NCI-H1092 (cell line): ENCODE measurements at places on chromosomes 4 and X.

DNA sequence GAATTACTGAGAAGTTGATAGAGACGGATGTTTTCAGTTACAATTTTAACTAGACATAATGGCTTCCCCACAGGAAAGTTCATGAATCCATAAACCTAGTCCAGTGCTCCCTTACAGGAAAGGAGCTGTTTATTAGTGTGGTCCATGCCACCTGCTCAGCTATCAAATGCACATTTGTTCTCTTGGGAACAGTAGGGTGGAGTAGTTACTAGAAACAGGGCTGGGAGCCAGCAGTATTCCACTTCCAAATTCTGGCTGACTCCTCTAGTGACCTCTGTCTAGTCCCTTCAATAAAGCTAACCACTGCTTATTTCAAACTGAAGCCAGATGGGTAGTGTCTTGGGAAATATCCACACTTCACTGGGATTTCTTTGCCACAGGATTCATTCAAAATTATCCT lies 88.4 kb upstream of the TLL1 start:
- peak; percentile 85 for DNase-seq

DNA sequence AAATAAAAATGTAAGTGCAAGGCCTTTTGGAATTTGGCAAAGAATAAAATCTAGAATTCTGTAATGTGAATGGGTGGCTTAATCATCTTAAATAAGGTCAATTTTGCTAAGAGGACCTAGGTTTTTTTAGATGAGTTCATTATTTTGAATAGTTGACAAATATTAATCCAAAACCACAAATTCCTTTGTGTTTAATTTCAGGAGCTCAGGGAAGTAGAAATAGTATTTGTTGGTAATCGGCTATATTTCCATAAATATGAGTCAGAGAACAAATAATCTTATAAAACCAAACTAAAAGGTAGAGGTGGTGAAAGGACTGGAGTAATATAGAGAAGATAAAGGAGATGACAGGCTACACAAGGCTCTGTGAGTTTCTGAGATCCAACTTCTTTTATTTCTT lies 190.4 kb upstream of the TLL1 start:
- no peak for DNase-seq

DNA sequence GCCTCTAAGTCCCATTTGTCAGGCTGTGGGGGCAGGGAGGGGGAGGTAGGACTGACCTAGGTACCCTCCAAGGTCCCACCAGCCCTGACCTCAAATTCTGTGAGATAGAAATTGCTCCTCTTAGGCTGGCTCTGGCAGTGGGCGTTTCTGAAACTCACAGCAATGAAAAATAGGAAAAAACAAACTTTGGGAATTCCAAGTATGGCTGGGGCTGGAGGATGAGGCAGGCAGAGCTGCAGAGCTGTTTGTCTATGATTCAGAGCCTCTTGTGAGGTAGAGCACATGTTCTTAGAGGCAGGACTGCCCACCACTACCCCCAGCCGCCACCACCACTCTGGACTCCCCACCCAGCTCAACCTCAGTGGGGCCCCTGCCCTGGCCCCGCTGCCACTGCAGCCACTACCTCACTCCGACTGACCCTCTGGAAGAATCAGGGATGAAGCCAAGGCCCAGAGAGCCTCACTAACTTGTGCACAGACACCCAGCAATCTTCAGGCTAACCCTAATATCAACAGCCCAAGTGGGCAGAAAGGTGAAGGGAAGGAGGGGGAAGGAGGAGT lies 98.2 kb downstream of the PJA1 start:
- no peak for DNase-seq

DNA sequence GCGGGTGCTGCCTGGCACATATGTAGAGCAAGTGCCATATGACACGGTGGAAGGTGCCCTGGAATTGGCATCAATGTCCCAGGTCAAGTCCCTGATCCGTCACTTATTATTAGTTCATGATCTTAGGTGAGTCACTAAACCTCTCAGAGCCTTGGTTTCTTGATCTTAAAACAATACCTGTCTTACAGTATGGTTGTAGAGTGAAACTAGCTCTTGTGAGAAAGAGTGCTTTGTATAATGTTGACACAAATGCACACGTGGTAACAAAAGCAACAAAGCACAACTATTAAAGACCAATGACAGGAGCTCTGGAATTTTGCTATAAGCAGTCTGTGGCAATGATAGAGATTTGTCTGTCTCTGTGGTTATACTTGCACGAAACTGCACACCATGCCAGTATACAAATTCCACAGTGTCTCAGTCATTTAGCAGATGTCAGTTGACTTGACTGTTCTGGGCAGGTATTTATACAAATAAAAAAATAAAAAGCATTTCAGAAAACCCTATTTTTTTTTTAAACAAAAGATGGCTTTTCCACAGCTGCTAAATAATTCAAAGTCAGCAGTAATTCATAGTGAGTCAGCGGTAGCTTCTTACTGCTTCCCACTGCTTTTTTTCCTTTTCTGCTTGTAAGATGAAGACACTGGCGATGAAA lies 19.7 kb upstream of the ACSL1 start:
- DNase-seq: no peak

DNA sequence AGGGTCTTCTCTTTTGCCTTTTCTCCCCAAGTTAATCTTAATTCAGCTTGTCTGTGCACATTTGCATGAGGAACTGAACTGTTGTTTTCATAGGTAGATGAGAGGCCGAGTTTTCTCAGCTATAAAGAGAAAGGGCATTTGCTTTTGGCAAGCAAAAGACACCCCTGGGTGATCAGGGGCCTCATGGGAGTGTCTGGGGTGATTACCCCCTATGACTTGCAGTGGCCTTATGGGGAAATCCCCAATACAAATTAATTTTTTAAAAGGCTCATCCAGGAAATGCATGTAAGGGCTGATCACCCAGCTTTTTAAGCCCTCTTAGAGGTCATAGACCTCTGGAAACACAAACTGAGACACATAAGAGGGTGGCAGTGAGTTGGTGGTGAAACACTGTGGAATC lies 56.4 kb upstream of the HMX1 start:
- no peak for DNase-seq

DNA sequence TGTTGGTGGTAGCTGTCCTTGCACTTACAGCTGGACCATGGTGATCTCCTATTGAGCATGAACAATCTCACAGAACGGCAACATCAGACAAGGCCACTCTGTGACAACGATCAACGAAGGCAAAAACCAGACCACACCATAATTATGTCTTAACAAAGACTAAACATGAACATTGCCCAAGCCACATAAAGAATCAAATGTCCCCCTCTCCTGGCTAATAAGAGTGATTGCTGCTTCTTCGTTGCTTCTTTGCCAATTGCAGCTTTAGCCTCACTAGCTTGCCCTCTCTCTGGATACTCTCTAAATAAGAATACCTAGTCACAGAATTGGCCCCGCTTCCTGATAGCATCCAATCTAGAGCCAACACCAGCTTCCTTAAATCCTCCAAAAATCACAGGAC lies 41.5 kb upstream of the PGRMC1 start:
- no peak for DNase-seq

DNA sequence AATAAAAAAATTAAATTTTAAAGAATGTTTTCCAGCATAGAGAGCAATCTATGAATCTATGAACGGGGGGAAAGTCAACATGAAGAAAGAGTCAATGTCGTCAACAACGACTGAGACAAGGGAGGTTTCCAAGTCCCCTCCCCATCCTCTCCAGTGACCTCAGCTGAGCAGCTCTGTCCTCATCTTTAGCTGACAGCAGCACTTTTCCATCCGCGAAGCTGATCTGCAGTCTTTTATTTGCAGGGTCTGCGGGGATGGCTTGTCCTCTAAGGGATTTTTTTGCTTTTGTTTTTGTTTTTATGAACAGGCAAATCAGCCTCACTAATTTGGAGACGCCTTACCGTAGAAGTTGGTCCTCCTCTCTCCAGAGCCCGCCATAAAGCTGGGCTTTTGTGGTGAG lies 46.5 kb downstream of the PRKX start:
- DNase-seq: no peak

DNA sequence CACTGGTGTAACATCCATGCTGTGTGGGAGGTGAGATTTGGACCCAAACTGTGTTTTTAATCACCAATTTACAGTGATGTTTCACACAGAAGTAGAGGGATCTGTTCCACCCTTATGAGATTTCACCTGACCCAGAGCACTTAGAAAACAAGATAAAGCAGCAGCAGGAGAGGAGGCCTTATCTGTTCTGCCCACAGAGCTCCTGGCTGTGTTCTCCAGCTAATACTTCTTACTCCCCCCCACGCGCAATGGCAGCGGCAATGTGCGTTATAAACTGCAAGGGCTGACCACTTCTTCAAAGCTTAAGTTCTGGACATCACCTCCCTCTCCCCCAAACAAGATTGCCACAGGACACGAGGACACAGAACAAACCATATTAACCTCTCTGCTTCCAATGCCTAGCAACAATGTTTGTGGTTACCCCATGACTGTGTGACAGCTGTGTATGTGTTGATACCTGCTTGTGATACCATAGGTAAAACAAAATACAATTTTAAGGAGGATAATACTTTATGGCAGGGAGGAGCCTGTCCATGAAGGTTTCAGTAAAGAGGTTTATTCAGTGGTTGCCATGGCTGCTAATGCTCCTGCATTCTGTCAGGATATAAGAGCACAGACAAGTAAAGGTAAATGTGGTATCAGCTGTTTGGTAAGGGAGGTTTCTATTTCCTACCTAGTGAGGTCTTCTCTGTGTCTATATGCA lies 210.0 kb downstream of the SOWAHB start:
- peak; percentile 42 for DNase-seq

GRCh38 chr4:8010618-8011017 lies 71.0 kb upstream of the AFAP1 start:
- peak; percentile 99 for DNase-seq

GRCh38 chr4:186844059-186844681 lies 120.5 kb upstream of the FAT1 start:
- no peak for DNase-seq

- no peak for DNase-seq
Observed at GRCh38 chr4:7351014-7351413, 83.7 kb downstream of the PSAPL1 start.

GRCh38 chr4:32112891-32113290 lies 1392.7 kb downstream of the PCDH7 start:
- DNase-seq: no peak

GRCh38 chr4:24769571-24769970 lies 25.8 kb upstream of the SOD3 start:
- DNase-seq: no peak

GRCh38 chrX:153601511-153602110 lies 2.7 kb upstream of the CCNQ start:
- DNase-seq: no peak

DNA sequence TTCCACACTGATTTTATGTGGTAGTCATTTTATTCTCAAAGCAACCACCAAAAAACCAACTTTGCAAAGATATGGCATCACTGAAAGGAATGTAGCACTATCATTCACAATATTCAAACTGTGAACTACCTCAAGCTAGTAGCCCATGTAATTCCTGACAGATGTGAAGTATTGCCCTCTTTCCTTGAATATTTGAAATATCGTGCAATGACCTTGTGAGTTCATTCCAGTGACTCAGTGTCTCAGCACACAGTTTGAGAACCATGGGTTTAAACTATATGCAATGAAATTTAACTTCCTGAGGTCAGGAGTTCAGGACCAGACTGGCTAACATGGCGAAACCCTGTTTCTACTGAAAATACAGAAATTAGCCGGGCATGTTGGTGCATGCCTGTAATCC lies 20.9 kb upstream of the IQCM start:
- no peak for DNase-seq

GRCh38 chr4:82737354-82737753 lies 61.2 kb downstream of the SCD5 start:
- DNase-seq: no peak

DNA sequence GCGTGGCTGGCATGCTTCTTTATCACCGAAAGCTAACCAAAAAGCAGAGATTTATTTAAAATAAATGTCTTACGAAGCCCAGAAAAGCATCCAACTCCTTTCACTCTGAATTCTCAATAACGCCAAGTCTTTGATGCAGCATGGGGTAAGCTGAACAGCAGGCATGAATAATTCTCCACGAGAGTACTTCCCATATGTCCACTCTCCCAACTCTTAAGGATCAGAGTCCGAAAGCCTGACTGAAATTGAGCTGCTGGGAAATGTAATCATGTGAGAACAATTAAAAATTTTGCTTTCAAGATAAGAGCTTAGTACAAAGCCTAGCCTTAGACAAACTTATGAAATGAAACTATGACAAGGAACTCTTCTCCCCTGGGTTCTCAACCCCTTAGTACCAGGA lies 7.5 kb upstream of the SLC39A8 start:
- DNase-seq: no peak
